Right lung (tissue), 10 donors: ENCODE measurements at places on chromosomes 7 and 10. TPM values are rescaled to one million over a fixed set of nuclear protein-coding genes. Genes with fewer than 3 reads are reported as not detected.

The SFTPA2 gene
- polyA plus RNA-seq, result 7.0 TPM

DNA sequence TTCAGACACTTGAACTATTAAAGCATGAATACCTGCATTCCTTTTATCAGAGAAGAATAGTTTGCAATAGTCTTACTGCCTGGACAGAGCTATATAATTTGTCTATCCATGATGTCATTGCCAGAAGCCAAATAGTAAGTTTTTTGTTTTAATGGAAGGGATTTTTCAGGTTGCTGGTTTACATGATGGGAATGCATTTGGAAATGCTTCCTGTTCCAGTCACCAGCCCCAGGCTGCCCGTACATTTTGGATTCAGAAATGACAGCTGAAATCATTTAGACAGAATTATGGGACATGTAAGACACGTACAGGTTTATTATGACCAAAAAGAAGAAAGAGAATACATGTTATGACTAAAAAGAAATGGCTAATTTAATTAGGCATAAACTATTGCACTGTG is 293.1 kb downstream of the CDK14 start:
- no peak for DNase-seq

- no peak for DNase-seq
Measured at GRCh38 chr10:115558252-115558651, 465.1 kb downstream of the ATRNL1 start.

GRCh38 chr7:74343281-74344131 is 54.3 kb downstream of the CLIP2 start:
- DNase-seq, result no peak

- no peak for DNase-seq
Measured at GRCh38 chr10:123117644-123118417, 17.9 kb upstream of the HMX3 start.

DNA sequence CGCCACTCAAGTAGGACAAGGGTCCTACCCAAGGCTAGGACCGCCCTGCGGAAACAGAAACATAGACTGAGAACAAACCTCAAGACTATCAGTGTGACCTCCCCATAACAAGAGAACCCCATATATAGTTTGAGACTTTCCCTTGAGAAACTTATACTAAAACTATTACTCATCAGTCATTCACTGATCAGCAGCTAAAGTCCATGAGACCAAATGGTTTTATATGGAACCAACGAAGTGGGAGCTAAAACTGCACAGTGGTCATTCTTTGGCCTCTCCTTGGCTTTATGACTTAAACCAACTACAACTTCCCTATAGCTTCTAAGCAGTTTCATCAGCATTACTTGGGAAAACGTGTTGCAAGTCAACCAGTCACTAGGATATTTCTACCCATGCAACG is 13.7 kb upstream of the ZSCAN21 start:
- no peak for DNase-seq

DNA sequence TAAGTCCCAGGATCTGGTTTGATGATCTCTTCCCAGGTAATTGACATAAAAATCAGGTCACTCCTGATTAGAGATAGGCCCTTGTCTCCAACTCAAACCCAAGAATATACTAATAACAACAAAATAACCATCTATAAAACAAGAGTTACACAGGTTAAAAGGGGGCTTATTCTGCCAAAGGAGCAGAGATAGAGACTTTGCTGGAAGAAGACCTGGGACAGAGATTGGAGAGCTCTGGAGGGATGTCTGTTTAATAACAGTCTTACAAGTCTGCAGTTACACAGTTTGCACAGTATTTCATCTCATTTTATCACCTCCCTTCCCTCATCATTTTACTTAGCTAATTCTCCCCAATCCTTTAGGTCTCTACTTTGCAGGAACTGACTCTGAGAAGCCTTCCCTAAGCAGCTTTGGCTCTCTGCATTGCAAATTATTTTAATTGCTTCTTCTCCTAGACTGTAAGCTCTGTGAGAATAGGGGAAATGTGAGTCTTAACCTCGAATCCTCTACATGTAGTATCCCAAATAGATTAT is 3.7 kb upstream of the ZNF438 start:
- no peak for DNase-seq
